Caki2 (cell line): ENCODE measurements at places on chromosomes 4 and X.
A peak's percentile ranks its signal among the peaks of the same experiment; 100 is the strongest.

GRCh38 chrX:35456891-35457290, 341.3 kb upstream of the MAGEB16 start:
- no peak for DNase-seq

DNA sequence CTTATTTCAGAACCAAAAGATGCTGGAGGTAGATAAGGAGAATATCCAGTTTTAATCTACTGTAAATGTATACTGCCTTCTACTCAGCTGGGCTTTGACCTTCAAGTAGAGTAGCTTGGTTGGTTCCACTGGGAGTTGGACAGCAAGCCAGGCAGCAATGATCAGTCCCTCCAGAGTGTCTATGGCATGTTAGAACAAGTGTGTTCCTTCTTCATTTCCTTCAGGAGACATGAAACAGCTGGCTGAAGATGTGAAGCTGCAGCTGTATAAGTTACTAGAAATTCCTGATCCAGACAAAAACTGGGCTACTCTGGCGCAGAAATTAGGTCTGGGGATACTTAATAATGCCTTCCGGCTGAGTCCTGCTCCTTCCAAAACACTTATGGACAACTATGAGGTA, 111.1 kb downstream of the NFKB1 start:
- DNase-seq: no peak

- DNase-seq: peak; percentile 2
These were observed 187.5 kb upstream of the TBC1D9 start for GRCh38 chr4:140943486-140944198.

DNA sequence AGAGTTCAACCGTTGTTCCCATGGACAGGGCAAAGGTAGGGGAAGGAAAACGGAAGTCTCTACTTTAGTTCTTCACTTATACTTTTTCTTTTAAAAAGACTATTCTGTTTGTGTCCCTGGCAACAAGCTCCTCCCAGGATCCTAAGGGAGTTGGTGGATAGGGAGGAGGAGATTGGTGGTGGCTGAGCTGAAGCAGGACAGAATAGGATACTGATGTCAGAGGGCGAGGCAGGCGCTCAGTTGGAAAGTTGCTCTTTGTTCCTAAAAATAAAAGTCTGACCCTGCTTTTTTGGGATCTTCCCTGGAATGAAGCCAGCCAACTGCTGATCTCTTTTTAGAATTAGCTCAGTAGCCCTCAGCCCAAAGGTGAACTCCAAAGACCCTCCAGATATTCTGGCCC, 104.7 kb downstream of the MGST2 start:
- DNase-seq: peak; percentile 46

- no peak for DNase-seq
These were observed 1.5 kb downstream of the ALAS2 start for GRCh38 chrX:55029291-55029690.

- no peak for DNase-seq
These were observed 155.1 kb downstream of the TMA16 start for GRCh38 chr4:163649557-163650091.

DNA sequence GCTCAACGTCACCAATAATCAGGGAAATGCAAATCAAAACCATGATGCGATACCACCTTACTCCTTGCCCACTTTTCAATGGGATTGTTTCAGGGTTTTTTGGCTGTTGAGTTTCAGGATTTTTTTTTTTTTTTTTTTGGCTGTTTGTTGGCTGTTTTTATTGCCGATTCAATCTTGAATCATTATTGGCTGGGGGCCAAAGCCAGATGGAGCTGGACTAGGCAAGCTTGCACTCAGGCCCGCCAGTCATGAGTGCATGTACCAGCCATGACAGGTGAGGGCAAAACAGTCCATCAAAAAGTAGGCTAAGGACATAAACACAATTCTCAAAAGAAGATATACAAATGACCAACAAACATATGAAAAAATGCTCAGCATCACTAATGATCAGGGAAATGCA, 13.3 kb downstream of the YIPF7 start:
- DNase-seq: no peak

DNA sequence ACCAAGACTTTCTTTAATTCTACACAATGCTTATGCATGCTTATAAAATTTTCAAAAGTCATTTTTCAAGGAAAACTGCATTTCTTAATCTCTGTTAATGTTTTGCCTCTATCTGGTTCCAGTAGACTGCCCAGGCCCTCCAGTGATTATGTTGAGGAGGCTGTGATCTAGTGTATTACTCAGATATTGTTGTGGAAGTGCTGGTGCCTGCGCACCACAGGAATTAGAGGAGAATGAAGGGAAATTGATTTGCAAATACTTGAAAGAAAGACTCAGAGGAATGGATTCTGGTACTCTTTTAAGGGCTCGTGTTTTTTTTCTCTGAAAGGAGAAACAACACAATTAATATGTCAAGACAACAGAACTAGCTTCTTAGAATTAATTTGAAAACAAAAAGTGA, 1015.1 kb downstream of the RPA4 start:
- peak; percentile 0 for DNase-seq

DNA sequence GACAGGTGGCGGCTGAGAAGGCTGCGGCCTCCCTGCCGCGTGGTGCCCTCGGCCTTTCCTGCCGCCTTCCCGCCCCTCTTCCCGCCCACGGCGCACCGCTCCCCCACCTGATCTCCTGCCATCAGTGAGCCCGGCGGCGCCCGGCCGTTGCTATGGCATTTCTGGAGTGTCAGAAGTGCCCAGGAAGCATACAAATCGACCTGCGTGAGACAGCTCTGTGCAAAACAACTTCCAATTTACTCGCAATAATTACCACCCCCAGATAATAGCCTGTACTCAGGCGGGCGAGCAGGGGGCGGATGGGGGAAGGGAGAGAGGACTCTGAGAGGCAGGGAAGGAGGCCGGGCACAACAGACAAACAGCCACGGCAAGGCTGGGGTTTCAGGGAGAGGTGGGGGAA, 16.6 kb upstream of the ERCC6L start:
- no peak for DNase-seq

GRCh38 chrX:126137899-126138298, 28.2 kb downstream of the DCAF12L2 start:
- DNase-seq: peak; percentile 2

DNA sequence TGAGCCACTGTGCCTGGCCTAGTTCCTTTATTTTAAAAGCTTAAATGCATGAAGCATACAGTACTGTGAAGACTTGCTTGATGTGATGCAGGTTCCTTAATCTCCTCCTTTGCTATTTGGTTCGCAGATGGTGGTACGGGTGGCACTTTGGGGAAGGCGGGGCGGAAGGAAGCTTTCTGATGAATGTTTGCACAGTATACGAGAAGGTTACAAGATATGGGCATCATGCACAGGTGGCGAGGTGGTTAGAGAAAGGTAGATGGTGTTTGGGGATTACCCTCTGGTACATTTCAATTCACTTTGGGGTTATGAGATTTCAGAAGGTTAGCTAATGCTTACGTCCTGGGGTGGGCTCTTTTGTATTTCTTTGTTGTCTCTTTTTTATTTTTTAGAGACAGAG, 17.2 kb downstream of the RHOH start:
- no peak for DNase-seq

- no peak for DNase-seq
These were observed 101.5 kb downstream of the PDGFC start for GRCh38 chr4:156870131-156870530.

DNA sequence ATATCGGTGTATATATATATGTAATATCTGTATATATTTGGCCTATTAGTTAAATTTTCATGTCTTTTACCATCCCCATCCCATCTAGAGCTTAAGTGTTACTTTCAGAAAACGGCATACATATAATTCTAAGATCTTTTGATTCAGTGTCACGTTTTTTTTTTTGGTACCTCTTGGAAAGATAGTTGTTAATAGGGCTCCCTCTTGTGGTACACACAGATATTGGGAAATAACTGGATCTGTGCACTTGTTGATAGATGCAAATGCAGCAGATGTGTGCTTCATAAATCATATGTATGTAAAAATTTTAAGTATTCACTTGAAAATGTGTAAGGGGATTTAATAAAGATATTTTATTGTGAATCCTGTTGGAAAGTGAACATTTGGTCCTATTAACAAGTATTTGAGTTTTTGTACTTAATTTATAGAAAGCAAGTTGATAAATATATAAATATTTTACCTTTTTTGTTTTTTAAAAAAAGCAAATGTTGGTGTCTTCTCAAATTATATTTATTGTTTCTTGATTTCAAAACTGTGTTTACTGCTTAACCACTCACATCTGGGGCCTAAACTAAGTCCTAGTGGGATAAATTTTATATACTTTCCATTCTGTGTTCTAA, 74.7 kb downstream of the PAQR3 start:
- peak; percentile 62 for DNase-seq
